ENCODE measurements at places on chromosomes 5 and 9. TPM values are rescaled to one million over a fixed set of nuclear protein-coding genes. Genes with fewer than 3 reads are reported as not detected.

The PCDHB4 gene
- polyA plus RNA-seq = not detected

The RNF183 gene
- polyA plus RNA-seq = not detected

DNA sequence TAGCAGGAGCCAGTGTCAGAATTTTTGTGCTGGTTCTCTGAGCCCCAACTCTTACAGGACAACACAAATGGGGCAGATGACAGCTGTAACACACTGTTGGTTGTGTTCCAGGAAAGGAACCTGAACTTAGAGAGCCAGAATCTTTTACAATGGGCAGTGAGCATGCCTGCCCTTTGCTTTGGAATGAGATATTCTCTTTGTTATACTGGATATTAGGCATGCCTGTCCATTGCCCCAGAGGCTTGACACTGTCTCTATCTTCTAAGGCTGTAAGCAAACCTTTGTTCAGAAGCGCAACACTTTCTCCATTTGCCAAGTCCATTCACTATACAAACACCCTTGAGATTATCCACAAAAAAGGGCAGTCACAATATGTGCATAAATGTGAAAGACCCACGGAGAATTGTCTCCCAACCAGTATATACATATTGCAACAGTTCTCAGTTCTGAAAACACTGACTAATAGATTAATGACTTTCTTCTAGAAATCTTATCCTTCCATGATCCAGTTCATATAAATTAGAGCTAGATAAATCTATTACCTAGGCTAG lies 26.3 kb upstream of the CEP120 start:
- no peak for DNase-seq

The SLC6A19 gene
- polyA plus RNA-seq = not detected

The BNC2 gene
- not detected for polyA plus RNA-seq

GRCh38 chr9:116198344-116198743 lies 44.8 kb downstream of the PAPPA start:
- no peak for DNase-seq

GRCh38 chr5:179893958-179894895 lies 13.5 kb downstream of the TBC1D9B start:
- DNase-seq = no peak

The AQP3 gene
- polyA plus RNA-seq = 0.52 TPM

GRCh38 chr5:154346427-154346826 lies 99.4 kb upstream of the SAP30L start:
- DNase-seq = no peak

DNA sequence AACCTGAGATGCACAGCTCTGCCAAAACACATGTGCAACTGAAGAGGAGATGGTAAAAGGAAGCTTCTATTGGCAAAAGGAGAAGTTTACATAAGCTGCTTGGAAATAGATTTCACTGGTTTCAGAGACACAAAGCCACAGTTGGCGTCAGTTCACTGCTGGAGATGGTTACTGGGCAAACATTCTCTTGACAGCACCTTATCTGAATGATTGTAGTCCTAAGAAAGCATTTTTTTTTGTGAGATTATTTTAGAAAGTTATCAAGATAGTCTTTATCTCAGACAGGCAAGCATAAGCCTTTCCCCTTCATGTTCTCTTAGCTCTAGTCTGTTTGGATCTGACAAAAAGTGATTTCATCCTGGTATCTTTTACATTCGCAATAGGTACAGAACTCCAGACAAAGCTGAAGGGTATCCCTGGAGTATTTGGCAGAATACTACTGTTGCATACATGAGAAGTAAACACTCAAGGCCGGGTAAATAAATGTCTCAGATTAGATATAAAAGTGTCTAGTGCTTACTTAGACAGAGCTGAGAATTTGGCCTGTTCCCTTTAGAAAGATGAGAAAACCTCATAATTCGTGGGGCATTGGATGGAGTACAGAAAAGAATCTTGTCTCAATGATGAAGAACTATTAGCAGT lies 1668.0 kb upstream of the NUDT12 start:
- DNase-seq = no peak

DNA sequence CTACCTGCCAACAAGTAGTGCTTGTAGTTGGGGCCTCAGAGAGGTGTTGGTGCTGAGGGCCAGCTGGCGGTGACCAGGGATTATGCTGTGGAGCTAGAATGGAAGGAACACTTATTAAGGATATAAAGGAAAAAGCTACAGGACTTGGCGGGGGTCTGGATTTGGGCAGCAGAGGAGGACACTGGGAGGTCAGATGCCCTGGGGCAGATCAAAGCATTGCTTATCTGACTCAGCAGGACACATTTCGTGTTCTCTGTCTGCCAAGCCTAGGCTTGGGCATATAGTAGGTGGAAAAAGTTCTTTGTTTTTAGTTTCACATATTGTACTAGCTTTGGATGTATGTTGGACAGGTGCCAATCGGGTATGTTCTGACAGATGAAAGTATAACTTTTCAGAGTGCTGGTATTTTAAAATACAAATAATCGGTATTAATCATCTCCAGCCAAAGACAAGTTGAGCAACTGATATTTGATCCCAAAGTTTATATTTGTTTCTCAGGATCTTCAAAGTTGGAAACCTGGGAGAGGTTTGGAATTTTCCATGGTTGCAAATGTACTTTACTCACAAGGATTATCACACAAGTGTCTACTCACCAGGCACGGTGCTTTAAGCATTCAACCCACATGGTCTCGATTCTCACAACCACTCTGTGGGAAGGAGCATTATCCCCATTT lies 69.4 kb downstream of the IQGAP2 start:
- no peak for DNase-seq

DNA sequence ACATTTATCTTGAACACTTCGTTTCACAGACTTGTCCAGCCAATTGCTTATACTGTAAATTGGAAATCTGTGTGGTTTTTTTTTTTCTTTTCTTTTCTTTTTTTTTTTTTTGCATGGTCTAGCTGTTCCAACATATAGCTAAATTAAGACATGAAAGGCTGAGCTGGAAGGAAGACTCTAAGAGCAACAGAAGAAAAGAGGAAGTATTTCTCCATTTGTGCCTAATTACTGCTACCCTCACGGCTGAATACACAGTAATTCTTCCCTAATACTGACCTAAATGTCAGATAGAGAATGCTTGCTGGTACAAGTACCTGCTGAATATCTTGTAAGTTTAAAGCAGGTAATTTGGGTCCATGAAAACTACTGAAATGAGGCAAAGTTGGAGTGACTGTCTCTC lies 11.0 kb upstream of the HAPLN1 start:
- DNase-seq = no peak

GRCh38 chr9:32709871-32710270 lies 73.5 kb upstream of the TMEM215 start:
- no peak for DNase-seq

All from naive B cell (primary cell).